Caki2 (cell line): ENCODE measurements at places on chromosomes 12 and 14. TPM values are rescaled to one million over a fixed set of nuclear protein-coding genes. Genes with fewer than 3 reads are reported as not detected.

GRCh38 chr12:1579651-1580435 lies 14.5 kb downstream of the FBXL14 start:
- DNase-seq: no peak

DNA sequence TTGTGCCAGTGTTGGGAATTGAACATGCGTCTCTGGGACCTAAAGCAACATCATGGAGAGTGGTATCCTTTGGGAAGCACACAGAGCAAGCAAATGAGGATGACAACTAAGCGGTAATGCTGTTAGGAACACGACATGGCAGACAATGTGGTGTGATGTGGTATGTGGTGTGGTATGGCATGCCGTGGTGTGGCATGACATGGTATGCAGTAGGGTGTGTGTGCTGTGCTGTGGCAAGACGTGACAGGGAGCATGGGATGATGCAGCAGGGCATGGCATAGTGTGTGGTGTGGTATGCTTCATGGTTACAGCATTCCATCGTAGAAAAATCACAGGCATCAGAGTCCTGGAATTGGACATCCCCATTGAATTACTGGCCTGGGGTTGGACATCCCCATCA lies 108.7 kb downstream of the RTN1 start:
- DNase-seq: no peak

SCN8A gene
- 0.30 TPM in 1 of 2 replicates, not detected in the other for total RNA-seq

DNA sequence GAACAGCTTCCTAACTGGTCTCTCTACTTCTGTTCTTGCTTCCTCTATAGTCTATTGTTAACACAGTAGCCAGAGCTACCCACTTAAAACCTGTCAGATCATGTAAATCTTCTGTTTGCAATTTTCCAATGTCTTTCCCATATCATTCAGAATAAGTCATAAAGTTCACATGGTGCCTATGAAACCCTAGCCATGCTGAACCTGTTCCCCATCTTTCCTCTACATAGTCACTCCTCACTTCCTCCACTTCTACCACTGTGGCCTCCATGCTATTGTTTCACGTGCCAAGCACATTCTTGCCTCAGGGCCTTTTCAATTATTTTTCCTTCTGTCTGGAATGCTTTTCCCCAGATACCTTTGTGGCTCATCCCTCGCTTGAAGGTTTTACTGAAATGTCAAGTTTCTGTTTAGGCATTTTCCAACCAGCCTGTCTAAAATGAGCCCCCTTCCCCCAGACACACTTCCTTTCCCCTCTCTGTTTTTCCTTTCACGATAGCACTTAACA lies 132.1 kb downstream of the DYRK2 start:
- no peak for DNase-seq

PPM1H gene
- total RNA-seq: 33.3 and 34.3 TPM in 2 replicates

DNA sequence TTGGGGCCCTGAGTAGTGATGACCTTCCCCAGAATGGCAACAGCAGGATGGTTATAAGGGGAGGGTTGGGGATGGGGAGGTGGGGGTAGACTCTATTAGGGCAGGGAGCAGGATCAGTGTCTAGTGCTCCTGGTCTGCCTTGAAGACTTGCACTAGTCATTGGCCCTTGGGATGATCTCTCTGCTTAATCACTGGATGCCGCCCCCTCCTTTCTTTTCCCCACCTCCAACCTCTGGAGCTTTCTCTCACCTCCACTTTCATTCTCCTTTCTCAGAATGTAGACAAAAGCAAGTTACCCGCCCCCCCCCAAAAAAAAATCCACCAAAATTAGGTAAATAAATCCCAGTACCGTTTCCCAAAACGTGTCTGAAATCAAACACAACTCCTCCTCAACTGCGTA lies 2.8 kb upstream of the KCNK10 start:
- DNase-seq: no peak

DNA sequence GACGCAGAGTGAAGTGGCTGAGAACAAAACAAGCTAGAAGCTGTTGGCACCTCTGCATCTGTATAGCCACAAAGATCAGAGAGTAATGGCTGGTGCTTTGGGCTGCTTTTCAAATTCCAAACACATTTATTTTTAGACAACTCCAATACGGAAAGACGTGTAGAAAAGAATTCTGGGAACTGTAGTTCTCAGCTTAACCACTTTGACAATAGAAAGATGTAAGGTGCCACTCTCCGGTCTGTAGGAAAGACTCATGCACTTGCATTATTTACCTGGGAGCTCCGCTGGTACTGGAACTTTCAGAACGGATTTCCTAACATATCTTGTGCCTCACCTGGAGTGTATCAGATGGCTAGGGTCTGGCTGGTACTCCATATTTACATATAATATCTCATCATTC lies 1.8 kb upstream of the OR4K2 start:
- DNase-seq: no peak

PPP1R1A gene
- total RNA-seq: 6.6 and 9.2 TPM in 2 replicates

DNA sequence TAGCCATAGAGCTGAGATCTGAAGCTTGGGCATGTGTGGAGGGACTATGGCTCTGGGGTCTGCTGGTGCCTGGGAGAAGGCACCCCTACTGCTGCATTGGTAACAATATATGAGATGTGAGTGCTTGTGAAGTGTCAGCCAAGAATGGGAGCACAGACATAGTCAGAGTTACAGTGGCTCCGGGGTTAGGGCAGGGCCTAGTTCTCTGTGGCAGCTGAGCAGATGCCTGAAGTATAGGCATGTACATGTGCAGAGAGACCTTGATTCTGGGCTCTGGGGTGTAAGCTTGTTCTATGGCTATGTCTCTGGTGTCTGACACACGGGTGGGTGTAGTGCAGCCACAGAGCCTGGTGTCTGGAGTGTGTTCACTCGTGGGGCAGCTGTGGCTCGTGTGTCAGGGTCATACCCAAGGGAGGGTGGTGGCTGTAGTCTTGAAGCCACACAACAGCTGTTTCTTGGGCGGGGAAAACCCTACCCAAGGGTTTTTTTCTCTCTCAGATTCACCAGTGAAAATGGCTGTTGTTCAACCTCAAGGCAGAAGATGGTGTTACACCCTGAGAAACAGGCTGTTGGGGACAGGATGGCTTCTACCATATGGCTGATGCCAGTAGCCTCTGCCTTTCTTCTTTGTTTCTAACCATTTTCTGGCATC lies 11.9 kb upstream of the TCL1A start:
- no peak for DNase-seq

GRCh38 chr12:33828326-33828725 lies 194.0 kb upstream of the ALG10 start:
- no peak for DNase-seq

GRCh38 chr14:23089498-23090253 lies 5.3 kb downstream of the ACIN1 start:
- DNase-seq: no peak

NELL2 gene
- total RNA-seq: 6.7 and 15.8 TPM in 2 replicates

PKP2 gene
- 9.6 and 12.9 TPM in 2 replicates for total RNA-seq

SRRM4 gene
- not detected in 2 replicates for total RNA-seq

DNA sequence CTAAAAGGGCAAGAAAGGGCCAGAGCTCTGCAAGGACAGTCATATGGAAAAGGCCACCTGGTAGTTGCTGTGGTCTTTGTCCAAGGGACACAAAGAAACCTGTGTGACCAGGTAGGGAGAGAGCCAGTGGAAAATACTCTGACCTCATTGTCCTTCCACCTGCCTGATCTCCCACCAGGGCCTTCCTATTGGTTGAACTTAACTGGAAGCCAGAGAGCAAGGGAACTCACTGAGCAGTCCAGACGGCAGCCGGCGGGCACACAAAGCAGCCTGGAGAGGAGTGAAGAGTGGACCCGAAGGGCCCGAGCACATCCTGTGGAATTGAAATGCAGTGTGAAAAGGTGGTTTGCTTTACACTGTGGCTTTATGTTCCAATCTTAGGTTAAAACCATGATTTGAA lies 120.7 kb downstream of the SLC25A21 start:
- no peak for DNase-seq

C14orf132 gene
- total RNA-seq: 1.3 and 2.6 TPM in 2 replicates

MUCL1 gene
- not detected in 2 replicates for total RNA-seq

GRCh38 chr12:64792128-64792527 lies 32.3 kb upstream of the TBC1D30 start:
- no peak for DNase-seq

DHRS2 gene
- total RNA-seq: 0.30 TPM in 1 of 2 replicates, not detected in the other

DNA sequence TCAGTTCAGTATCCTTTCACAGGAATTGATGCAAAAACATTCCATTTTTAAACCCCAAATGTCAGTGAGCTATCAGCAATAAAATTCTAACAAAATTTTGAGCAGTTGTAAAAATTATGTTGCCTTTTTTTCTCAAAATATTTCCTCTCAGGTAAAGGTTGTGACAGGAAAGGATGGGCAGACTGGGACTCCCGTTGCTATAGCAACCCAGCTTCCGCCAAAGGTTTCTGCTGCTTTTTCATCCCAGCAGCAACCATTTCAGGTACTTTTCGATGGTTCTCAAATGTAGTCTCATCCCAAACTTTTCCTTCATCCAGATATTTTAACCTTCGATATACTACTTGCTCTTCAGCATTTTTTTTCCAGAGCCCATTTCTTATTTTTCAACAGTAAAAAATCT lies 13.6 kb downstream of the EP400 start:
- no peak for DNase-seq

DNA sequence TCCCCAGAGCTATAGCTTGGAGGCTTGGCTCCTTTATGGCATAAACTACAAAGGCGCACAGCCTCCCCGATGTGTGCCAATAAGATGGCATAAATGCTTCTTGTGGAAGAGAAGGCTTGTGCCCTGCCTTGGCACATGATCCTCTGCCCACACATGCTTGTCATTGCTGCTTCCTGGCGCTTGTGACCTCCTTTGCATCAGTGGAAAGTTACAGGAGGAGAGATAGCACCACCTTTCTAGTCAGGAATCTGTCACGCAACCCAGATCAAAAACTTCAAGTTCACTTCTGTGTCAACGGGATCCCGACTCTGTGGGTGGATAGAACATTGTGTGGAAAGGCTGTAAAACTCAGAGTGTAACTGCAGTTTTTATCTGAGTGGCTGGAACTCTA lies 183.8 kb upstream of the HIF1A start:
- no peak for DNase-seq

GRCh38 chr12:81668475-81668874 lies 90.7 kb downstream of the PPFIA2 start:
- DNase-seq: peak; percentile 88

- no peak for DNase-seq
Observed at GRCh38 chr12:94563286-94563685, 87.1 kb downstream of the TMCC3 start.

DNA sequence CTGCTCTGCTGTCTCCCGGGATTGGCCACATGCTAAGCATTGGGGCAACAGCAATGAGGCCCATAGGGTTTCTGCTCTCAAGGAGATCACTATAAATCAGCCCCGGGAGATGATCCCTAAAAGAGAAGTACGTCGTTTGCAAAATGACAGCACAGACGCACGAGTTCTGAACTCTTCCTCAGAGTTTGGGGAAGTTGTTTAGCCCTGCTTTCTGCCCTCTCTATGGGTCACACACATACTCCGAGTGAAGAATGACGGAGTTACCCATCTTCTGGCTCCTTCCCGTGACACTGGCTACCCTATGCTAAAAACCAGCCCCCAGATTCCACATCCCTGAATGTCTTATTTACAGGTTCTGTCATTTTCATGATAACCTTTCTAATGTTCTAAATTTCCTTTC lies 258.0 kb upstream of the PLEKHG7 start:
- DNase-seq: no peak

UNC79 gene
- 0.03 TPM in 1 of 2 replicates, not detected in the other for total RNA-seq

NANOG gene
- total RNA-seq: not detected in 2 replicates

KIF5A gene
- not detected in 2 replicates for total RNA-seq
